ENCODE measurements at places on chromosomes 12 and 14.

GRCh38 chr14:74480046-74480445 lies 13.1 kb downstream of the NPC2 start:
- DNase-seq: no peak

DNA sequence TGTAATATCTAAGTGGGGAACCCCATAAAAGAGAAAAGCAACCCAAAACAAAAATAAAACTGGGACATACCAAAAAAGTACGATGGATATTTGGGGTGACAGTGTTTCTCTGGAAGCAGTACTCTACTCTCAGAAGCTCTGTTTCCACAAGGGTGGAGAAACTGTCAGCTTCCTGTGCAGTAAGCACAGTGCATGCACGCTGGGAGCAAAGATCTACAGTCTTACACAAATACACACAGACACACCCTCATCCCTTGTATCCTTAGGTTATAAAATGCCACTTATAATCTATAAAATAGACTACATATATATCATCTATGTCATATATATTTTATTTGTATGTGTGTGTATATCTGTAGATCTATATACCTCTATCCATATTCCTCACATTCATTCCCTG lies 225.8 kb upstream of the SOX5 start:
- DNase-seq: no peak

- DNase-seq: no peak
Measured at GRCh38 chr12:820336-820735, 68.0 kb downstream of the WNK1 start.

- no peak for DNase-seq
Measured at GRCh38 chr14:103423050-103423461, 37.8 kb downstream of the MARK3 start.

GRCh38 chr12:47864646-47865235 lies 40.1 kb downstream of the VDR start:
- no peak for DNase-seq

DNA sequence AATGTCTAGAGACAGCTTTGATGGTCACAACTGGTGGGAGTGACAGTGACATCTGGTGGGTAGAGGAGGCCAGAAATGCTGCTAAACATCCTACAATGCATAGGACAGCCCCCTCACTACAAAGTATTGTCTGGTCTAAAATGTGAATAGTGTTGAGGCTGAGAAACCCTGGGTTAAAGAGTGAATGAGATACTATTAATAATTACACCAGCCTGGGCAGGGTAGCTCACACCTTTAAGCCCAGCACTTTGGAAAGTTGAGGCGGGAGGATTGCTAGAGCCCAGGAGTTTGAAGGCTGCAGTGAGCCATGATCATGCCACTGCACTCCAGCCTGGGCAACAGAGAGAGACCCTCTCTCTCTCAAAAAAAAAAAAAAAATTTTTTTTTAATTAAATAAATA lies 11.1 kb downstream of the SVOP start:
- DNase-seq: no peak

- no peak for DNase-seq
Measured at GRCh38 chr12:3913278-3913677, 40.1 kb upstream of the PARP11 start.

DNA sequence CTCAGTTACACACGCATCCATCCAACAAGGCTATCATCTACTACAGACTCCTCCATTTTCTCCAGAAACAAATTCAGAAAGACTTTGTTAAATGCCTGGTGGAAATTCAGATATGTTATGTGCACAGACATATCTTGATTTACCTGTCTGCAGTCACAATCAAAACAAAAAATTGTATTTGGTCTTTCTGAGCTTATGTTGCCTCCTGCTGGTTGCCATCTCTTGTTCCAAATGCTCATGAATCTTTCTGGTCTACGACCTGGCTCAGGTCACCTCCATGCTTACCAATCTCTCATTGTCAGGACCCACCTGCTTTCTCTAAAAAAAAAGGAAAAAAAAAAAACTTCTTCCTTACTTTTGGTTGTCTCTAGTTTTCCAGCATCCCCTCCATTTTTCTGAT lies 169.2 kb upstream of the PLXNC1 start:
- peak; percentile 11 for DNase-seq

DNA sequence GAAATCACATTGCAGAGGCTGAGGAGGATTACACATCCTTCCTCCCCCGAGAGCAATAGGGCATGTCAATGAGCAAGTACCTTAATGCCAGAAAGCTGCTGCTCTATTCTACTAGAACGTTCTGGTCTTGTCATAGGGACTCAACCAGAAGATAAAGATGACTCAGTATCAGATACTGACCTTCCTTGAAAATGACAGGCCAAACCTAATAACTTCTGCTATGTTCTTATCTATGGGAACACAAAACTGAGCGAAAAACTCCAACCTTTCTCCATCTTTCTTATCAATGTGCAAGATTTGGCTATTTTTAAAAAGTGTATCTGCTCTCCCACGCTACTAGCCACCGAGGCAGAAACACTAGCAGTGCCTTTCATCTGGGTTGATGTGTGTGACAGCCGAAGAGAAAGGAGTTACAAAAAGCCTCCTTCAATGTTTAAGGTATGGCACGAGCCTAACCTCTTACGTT lies 5.5 kb downstream of the CCDC92 start:
- no peak for DNase-seq

Data from eye (tissue), 1 donor.